ENCODE measurements at places on chromosomes 7 and 10.

GRCh38 chr7:30027740-30028215, 434 bp upstream of the PLEKHA8 start:
- DNase-seq, result no peak

GRCh38 chr7:95213148-95213547, 111.2 kb downstream of the PON1 start:
- no peak for DNase-seq

DNA sequence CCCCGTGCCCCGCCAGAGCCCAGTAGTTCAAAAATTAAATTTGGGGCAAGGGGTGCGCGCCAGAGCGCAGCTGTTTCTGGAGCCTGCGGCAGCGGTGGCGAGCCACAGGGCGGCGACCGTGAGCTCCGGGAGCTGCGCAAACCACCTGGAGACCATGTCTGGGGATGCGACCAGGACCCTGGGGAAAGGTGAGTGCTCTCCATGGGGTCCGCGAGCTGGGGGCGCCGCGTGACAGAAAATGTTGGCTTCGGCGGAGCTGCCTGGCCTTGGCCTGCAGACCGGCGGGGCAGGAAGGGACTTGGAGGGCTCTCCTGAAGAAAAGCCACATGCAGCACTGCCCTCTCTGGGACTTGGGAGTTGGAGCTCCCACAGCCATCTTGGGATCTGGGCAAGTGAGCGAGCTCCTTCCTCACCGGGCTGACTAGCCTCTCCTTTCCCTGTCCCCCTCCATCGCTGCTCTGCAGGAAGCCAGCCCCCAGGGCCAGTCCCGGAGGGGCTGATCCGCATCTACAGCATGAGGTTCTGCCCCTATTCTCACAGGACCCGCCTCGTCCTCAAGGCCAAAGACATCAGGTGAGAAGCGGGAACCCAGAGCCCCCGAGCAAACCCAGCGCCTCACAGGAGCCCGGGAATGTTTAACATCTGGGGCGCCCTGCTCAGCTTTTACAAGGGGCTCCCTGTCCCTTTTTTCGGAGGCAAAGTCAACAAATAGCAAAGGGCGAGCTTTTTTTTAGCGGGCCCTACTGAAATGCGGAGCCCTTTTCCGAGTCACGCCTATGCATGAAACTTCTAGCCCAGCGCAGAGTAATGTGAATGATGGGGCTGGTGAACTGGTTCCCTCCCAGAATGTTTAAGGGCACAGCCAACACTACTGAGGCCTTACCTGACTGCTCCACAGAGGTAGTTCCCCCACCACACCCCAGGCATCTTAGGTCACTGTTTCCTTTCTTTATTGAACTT, 6.1 kb downstream of the GSTO2 start:
- no peak for DNase-seq

DNA sequence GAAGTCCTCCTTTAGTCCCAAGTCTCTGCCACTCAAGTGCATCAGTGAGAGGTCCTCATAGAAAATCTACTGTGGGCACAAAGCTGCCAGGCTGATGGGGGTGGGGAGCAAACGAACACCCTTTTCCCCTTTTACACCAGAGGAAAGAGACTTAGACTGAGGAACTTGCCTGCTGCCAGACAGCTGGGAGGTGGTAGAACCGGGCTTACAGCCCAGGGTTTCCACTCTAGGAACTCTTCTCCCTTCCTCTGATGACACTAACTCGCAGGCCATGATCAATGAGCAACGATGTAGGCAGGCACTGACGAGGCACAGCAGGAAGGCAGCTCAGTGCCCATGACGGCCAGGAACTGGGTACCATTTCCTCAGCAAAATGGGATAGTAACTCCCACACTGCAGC, 11.0 kb upstream of the SH2D4B start:
- DNase-seq, result no peak

DNA sequence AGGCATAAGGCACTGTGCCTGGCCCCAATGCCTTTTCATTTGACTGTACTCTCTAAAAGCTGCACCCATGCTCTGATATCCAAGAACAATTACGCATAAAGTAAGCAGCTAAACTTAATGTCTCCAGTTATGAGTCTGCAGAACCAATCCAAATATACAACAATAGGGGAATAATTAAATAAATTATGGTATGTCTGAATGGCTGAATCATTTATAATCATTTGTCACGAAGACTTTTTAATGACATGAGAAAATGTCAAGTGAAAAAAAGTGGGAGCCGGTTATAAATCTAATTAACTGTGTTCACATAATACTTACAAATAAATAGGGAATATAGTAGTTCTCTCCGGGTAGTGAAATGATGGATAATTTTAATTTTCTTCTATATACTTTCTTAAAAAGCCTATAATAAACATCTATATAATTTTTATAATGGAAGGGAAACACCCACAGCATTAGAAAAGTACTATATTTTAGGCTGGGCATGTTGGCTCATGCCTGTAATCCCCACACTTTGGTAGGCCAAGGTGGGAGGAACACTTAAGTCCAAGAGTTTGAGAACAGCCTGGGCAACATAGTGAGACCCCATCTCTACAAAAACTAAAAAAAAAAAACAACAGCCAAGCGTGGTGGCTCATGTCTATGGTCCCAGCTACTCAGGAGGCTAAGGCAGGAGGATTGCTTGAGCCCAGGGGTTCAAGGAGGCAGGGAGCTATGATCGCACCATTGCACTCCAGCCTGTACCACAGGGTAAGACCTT, 14.2 kb downstream of the SLC37A3 start:
- no peak for DNase-seq

DNA sequence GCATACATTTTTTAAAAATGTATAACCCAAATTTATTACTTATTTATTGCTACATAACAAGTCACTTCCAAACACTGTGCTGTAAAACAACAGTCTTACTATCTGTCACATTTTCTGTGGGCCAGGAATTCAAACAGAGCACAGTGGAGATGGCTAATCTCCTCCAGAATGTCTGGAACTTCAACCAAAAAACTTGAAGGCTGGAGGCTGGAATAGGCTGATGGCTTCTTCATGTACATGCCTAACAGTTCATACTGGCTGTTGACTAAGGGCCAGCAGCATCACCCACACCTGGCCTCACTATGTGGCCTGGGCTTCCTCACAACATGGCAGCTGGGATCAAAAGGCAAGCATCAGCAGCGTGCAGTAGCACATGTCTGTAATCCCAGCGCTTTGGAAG, 92.4 kb upstream of the KMT2E start:
- DNase-seq, result no peak

DNA sequence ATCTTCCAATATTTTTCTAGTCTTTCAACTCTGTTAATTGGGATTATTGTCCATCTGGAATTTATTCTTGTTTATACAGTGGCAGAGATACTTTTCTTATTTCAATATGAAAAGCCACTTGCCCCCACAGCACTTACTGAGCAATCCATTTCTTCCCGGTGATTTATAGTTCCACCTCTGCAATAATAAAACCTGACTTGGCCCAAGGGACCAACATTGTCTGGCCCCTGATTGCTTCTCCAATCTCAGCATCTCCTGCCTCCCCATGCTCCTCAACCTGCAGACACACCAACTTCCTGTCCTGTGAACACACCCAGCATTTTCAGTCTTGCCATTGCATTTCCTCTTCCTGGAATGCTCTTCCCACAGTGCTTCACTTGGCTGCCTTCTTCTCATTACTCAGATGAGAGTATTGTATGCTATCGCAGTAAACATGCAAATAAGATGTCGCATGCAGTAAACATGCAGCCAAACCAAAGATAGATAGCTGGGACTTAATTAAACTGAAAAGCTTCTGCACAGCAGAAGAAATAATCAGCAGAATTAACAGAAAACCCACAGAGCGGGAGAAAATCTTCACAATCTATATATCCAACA, 19.5 kb downstream of the ITGA8 start:
- DNase-seq, result no peak

Data from DMS 273 treated with DMSO at 0.1 percent for 48 hours (cell line).